ENCODE measurements at places on chromosomes 6 and 20.
A peak's percentile ranks its signal among the peaks of the same experiment; 100 is the strongest.

GRCh38 chr20:39960522-39961428, 728.3 kb downstream of the MAFB start:
- no peak for DNase-seq

GRCh38 chr6:166626177-166627032, 646 bp downstream of the RPS6KA2 start:
- DNase-seq, result peak; percentile 9

DNA sequence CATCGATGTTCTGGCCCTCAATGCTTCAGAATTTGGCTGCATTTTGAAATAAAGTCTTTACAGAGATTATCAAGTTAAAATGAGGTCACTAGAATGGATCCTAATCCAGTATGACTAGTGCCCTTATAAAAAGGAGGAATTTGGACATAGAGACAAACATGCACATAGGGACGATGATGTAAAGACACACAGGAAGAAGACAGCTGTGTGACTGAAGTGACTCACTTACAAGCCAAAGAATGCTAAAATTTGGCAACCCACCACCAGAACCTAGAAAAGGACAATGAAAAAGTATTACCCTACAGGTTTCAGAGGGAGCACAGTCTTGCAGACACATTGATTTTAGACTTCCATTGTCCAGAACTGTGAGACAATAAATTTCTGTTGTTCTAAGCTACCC, 322.8 kb upstream of the GJE1 start:
- no peak for DNase-seq

- no peak for DNase-seq
These were observed 48.8 kb upstream of the EPB41L1 start for GRCh38 chr20:36105711-36106226.

DNA sequence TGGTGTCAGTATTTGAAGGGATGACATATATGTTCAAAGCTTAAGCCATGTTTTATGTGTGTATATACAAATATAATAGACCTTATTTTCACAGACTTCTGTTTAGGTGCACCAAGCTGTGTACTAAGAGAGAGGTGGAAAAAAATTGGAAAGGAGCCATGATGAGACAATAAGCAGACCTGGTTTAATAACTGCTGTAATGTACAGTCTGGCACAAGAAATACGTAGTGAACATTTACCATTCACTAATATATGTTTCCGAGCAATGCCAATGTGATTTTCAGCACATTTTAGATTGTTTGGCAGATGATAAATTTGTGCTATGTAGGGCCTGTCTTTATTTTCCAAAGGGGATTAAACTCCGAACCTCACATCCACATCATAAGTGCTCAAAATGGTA, 116.3 kb downstream of the KHDC1L start:
- DNase-seq, result no peak

DNA sequence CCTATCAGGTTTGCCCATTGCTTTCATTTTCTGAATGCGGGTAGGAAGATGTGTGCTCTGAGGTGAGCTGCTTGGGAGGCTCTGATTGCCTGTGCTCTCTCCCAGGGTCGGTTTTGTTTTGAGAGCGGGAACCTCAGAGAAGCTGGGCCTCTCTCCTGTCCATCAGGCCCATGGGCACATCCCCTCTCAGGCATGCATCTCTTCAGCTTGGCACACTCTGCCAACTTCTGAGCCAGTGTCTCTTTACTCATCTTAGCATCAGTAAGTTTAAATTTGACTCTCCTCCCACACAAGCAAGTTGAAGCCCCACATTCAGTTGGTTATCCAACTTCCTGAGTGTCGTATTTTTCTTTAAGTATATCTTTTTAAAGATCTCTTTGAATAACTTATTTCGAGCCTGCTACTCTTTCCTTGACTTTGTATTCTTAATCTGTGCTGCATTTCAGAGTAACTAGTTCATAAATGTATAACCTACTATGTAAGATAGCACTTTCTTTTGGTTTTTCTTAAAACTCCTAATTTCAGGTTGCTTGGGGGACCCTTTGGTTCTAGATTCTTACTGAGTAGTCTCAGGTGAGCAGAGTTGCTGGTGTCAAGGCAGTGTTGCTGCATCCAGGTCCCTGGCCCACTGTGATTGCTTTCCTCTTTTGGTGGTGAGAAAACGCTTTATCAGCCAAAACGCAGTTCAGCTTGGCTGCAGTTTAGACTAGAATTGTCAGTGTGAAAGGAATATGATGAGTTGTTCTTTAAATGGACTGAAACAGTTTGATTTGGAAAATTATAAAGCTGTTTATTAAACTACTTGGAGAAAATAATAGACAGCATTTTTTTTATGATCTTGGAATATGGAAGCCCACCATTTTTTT, 54.8 kb downstream of the SNX9 start:
- no peak for DNase-seq

- no peak for DNase-seq
These were observed 117.6 kb downstream of the SULF2 start for GRCh38 chr20:47667531-47668312.

DNA sequence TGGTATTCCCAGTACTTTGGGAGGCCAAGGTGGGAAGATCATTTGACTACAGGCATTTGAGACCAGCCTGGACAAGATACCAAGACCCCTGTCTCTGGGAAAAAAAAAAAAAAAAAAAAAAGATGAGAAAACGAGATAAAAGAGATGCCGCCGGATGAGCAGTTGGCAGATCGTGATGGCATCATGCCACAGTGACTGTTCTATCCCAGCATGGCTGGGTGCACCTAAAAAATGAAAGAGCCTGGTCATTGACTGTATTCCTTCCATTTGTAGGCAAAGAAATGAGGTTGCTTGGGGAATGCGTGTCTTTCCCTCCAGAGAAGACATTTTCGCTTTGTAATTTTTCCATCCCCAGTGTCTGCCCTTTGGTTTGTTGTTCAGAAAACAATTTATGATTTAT, 12.9 kb downstream of the AKAP12 start:
- no peak for DNase-seq

- DNase-seq, result no peak
These were observed 377.1 kb downstream of the CENPW start for GRCh38 chr6:126716826-126717509.
